ENCODE measurements at places on chromosomes 2 and 18.

- no peak for DNase-seq
These were observed 70.6 kb upstream of the CAVIN2 start for GRCh38 chr2:191917430-191917881.

GRCh38 chr2:181546086-181546485 is 88.9 kb downstream of the ITGA4 start:
- DNase-seq: no peak

- DNase-seq: no peak
These were observed 16.0 kb downstream of the TMEM177 start for GRCh38 chr2:119694845-119695521.

DNA sequence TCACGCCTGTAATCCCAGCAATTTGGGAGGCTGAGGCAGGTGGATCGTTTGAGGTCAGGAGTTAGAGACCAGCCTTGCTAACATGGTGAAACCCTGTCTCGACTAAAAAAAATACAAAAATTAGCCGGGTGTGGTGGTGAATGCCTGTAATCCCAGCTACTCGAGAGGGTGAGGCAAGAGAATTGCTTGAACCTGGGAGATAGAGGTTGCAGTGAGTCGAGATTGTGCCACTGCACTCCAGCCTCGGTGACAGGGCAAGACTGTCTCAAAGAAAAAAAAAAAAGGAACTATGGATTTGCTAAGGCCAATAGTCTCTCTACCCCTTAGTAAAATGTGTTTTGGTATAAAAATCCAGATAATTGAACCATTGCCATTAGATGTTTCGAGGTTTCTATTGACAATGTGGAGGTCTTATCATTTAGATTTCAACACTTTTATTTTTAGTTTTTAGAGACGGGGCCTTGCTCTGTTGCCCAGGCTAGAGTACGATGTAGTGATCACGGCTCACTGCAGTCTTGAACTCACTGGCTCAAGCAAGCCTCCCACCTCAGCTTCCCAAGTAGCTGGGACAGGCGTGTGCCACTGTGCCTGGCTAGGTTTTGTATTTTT is 1.1 kb upstream of the TXNDC2 start:
- DNase-seq: no peak

DNA sequence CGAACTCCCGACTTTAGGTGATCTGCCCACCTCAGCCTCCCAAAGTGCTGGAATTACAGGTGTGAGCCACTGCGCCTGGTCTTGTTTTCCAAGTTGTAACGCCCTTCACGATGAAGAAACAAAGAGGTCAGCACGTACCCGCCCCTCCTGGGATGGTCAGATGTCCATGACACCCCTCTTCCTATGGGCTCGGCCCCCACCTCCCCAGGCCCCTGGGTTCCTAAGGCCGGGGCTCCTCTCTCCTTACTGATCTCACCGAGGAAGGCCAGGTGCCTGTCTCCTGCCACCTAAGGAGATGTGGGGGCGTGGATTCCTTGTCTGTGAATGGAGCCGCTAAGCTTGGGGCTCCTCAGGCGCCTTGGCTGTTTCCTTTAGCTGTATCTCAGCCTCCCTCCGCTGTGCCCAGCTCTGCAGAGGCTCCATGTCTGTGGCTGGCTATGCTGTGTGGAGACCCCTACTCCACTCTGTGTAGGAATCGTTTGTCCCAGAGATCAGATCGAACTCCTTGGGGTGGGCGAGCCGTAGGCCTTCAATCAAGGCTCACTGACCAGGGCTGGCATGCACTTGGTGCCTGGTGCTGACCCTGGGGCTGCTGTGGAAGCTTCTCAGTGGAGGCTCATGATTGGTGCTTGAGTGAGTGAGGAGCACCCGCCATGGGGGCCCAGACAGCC is 8.8 kb downstream of the COLEC11 start:
- DNase-seq: no peak

DNA sequence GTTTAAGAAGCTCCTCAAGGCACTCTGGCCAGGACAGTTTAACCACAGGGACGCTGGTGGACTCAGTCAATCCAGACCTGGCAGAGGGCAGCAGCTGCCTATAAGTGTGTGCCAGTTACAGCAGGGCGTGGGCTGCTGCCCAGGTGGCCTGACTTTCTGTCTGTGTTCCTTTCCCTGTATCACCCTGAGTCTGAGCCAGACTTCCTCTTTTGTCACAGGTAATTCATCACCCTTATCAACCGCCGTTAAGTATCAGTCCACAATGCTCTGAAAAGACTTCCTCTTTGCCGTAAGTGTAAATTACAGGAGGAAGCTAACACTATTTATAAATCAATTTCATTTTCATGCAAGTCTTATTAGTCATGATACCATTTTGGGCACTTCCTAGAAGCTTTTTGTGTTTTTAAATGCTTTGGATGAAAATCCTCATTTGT is 7.0 kb downstream of the LPIN1 start:
- DNase-seq: no peak

GRCh38 chr2:113895819-113896563 is 6.1 kb downstream of the ACTR3 start:
- DNase-seq: no peak

- DNase-seq: no peak
These were observed 325.0 kb upstream of the UBE2E3 start for GRCh38 chr2:180655393-180655792.

DNA sequence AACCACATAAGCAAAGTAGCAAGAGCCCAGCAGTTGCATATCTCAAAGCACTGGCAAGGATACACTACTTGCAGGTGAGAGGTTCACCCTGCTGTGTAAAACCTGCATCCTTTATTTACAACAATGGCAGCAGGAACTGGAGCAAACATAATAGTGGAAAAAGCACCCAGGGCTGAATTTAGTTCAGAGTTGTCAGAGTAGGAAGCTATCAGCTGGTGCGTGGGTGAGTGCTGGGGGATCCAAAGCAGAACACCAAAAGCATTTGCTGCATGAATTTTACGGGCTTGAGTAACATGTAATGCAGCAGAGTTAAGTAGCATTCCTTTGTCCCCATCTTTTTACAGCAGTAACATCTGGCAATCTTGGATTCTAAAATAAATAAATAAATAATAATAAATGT is 73.5 kb upstream of the SRD5A2 start:
- DNase-seq: no peak

- no peak for DNase-seq
These were observed 19.5 kb downstream of the FBXO15 start for GRCh38 chr18:74128159-74128558.

- no peak for DNase-seq
These were observed 145.9 kb downstream of the GFPT1 start for GRCh38 chr2:69241093-69241492.

GRCh38 chr2:138294451-138294850 is 207.1 kb upstream of the SPOPL start:
- no peak for DNase-seq

GRCh38 chr18:703213-703967 is 9.0 kb downstream of the ENOSF1 start:
- DNase-seq: no peak

DNA sequence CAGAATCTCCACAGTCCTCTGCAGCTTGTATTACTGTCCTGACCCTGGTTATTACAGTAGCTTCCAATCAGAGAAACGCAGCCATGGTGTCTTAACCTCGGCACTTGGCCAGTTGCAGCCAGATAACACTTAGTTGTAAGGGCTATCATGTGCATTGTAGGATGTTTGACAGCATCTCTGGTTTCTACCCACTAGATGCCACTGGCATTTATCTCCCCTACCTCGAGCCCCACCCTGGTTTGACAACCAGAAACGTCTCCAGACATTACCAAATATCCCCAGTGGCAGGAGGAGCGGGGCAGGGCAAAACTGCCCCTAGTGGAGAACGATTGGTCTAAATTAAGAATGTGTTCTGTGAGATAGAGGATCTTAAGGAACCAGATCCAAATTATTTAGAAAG is 13.1 kb downstream of the DSG2 start:
- DNase-seq: no peak

DNA sequence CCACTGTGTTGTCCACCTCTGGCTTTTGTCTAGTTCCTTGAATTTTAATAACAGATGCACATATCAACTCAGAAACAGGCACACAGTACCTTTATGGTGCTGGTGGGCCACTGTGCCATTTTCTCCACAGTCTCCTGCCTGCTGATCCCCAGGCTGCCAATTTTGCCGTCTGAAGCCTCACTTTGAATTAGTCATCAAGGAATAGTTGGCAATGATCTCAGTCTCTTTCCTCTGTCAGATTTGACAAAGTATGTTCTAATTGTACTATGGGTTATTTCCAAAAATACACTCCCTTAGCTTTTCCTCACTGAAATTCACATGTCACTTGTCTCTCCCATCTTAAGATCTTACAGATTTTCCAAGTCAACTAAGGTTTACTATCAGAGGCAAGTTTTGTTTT is 140.7 kb downstream of the ZNF516 start:
- DNase-seq: no peak

GRCh38 chr2:10514743-10515142 is 66.6 kb upstream of the ODC1 start:
- DNase-seq: peak; percentile 81

DNA sequence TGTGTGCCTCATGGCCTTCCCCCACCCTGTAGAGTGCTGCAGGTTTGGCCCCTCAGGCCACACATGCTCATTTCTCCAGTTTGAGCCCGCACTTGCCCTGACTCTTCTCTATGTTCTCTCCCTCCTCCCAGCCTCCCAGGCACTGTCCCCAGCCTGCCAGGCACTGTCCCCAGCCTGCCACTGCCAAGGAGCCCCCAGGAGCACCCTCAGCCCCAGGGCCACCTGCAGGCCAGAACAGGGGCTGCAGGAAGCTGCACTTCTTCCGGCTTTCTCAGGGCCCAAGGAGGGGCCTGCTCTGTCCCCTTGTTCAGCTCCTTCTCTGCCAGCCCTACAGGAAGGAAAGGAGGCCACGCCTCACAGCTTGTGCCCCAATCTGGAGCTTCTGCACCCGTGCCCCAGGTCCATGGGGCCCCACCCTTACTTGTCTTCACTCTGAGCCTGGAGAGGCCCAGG is 31.6 kb downstream of the CYP26B1 start:
- DNase-seq: no peak

GRCh38 chr2:240377366-240377765 is 58.1 kb upstream of the GPC1 start:
- no peak for DNase-seq

GRCh38 chr2:218558986-218559385 is 9.2 kb downstream of the USP37 start:
- no peak for DNase-seq

DNA sequence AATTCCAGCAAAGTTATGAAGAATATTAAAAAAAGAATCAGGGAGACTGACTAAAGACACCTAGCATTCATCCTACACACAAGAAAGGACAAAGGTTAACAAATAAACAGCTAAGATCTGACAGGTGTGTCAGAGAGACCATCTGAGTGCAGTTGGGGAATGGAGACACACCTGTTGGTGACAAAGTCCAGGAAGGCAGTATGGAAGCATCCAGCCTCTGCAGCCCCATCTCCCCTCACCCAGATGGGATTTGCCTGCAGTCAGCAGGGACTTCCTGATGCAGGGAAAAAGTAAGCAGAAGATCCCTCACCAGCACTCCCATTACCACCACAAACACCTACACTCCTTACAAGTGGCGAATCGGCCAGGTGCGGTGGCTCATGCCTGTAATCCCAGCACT is 37.9 kb downstream of the USP34 start:
- DNase-seq: no peak

DNA sequence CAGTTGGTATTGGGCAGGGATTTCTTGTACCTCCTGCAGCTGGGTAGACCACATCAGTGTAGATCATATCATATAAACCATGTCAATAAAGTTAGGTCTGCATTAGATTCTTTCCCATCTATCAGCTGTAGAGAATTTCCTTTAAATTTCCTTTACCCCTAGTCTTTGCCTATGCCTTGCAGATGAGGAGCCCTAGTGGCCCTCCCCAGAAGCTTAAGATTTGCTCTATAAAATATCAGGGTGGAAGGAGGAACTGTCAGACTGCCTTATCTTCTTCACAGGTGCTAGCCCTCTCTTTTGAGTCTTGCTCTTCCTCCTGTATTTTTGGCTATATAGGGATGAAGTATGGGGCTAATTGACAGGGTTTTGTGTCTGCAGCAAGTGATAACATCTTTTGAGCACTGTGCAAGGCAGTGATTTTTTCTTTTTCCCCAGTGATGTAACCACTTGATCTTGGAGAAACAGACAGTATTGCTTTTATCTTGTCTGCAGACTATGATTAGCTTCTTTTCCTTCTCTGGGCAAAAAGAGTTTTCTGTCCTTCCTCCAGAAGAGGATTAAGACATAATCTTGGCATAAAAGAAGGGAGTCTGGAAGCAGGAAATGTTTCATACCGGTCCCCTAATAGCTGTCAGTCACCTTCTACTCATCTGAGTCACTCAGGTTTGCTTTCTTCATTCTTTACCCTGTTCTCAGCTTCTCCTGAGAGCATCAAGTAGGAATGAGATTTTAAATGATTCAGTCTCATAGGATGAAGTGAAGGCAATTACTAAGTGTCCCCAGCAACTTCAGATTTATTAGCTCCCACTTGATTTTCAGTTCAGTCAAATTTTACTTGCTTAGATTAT is 286.4 kb downstream of the CDH19 start:
- DNase-seq: no peak

- no peak for DNase-seq
These were observed 779.9 kb upstream of the CNTNAP5 start for GRCh38 chr2:123245156-123245555.

DNA sequence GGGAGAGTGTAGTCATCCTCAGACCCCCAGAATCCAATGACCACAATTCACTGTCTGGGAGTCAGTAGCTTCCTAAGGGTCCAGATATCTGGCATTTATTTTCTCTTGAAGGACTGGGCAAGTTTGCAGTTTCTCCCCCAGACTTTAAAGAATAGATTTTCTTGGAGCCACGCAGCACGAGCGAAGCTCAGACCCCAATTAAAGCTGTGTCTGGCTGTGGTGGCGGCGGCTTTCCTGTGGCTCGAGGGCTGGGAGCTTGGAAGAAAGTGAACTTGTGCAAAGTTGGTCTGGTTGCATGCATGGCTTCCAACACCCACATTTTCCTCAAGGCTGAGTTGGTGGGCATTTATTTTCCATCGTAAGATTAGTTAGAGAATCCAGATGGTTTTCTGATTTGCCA is 105.0 kb downstream of the ACKR3 start:
- no peak for DNase-seq

DNA sequence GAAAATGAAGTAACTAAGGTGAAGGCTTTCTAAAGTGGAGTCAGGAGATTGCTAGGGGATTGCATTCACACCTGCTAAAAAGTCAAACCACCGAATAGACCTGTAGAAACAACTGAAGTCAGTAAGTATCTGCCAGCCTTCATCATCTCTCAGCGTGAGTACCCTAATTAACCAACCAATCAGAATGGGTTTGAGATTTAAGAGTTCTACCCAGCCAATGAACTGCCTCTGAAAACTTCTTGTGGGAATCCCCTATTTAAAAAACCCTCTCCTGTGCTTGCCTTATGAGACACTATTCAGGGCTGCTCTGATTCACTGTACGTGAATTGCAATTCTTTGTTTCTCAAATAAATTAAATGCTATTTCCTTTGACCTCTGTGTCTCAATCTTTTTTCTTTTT is 3.4 kb upstream of the FAM161A start:
- no peak for DNase-seq

Measured in AG09309 (cell line).